Aortic smooth muscle cell (primary cell): ENCODE measurements at places on chromosomes 16 and 17. TPM values are rescaled to one million over a fixed set of nuclear protein-coding genes. Genes with fewer than 3 reads are reported as not detected.

The SGCA gene
- 11.2 and 14.0 TPM in 2 replicates for total RNA-seq

The CCR7 gene
- 0.13 TPM in 1 of 2 replicates, not detected in the other for total RNA-seq

The AOC2 gene
- total RNA-seq = 0.40 and 0.56 TPM in 2 replicates

The NPIPA5 gene
- total RNA-seq = 1.5 and 2.8 TPM in 2 replicates

The DNAH17 gene
- not detected in 2 replicates for total RNA-seq

The TMEM204 gene
- 60.6 and 93.8 TPM in 2 replicates for total RNA-seq

The MMP25 gene
- not detected in 2 replicates for total RNA-seq

The KRTAP17-1 gene
- not detected in 2 replicates for total RNA-seq

The ITGB4 gene
- 0.37 and 0.40 TPM in 2 replicates for total RNA-seq

The ZNF263 gene
- total RNA-seq = 35.3 and 37.9 TPM in 2 replicates

The ATP2A1 gene
- total RNA-seq = under 0.01 and 0.12 TPM in 2 replicates

The KRTAP4-9 gene
- total RNA-seq = not detected in 2 replicates

The KRT39 gene
- not detected in 2 replicates for total RNA-seq

The PPP1R27 gene
- total RNA-seq = not detected in 2 replicates

The MARCHF10 gene
- total RNA-seq = not detected in 2 replicates

The RNF43 gene
- not detected in 2 replicates for total RNA-seq

The RUNDC3A gene
- total RNA-seq = 0.13 and 0.31 TPM in 2 replicates

The FBXO39 gene
- 0.37 and 0.40 TPM in 2 replicates for total RNA-seq

The SCGB1C2 gene
- total RNA-seq = not detected in 2 replicates
